ENCODE measurements at places on chromosomes 3 and 15. TPM values are rescaled to one million over a fixed set of nuclear protein-coding genes. Genes with fewer than 3 reads are reported as not detected.

DNA sequence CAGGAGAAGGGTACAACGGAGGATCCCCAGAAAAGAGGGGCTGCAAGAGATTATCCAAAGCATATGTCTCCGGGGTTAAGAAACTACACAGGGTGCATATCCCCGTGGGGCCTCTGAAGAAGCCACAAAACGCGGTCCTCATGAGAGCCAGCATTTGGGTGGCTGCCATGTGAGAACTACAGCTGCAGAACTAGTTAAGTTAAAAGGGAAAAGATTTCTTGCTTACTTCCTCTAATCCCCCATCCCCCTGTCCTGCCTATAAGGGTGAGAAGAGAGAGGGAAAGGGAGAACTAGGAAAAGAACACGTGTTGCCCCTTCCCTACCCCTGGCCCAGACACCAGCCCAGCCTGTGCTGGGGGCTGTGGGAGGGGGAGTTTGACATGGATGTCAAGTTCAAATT lies 70.4 kb upstream of the PCSK6 start:
- DNase-seq = no peak

DNA sequence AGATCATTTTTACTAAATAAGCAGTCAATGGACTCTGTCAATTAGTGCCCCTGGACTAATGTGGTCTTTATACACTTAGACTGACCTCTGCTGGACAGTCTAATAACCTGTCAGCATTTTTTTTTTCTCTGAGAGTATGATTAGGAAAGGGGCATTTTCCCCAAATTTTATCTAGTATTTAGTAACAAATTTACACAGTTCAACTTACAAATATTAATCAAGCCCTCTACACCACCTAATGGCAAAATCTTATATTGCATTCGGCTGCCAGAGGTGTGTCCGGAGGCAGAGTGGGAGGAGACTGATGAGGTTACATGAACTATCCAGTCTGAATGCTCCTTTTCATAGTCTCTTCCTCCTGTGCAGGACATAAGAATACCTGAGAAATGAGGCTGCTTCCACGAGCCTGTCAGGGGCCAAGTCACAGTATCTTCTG lies 36.0 kb upstream of the COLQ start:
- DNase-seq = peak; percentile 60

GRCh38 chr3:48685293-48685602 lies 467 bp downstream of the NCKIPSD start:
- DNase-seq = no peak

DNA sequence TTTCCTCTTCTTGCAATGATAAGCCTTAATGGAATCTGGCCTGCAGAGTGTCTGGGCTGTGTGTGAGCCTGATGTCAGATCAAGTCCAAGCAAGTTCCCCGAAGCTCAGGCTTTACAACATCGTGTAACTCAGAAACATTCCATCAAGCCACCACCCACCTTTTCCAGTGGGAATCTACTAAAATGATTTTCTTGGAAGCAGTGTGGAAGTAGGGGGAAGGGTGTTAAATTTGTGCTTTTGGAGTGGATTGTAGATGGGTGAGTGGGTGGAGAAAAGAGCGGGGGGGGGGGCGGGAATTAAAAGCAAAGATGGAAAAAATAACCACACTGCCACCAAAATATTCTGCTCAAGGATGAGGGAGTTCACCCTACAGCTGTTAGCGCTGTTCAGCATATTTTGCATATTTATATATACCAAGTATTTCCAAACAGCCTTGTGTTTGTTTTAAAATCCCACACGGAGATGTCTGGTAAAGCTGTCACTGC lies 53.6 kb downstream of the VGLL3 start:
- no peak for DNase-seq

- no peak for DNase-seq
These were observed 14.9 kb downstream of the TRH start for GRCh38 chr3:129989414-129989813.

- no peak for DNase-seq
These were observed 512.1 kb downstream of the ROBO1 start for GRCh38 chr3:79255702-79256101.

DNA sequence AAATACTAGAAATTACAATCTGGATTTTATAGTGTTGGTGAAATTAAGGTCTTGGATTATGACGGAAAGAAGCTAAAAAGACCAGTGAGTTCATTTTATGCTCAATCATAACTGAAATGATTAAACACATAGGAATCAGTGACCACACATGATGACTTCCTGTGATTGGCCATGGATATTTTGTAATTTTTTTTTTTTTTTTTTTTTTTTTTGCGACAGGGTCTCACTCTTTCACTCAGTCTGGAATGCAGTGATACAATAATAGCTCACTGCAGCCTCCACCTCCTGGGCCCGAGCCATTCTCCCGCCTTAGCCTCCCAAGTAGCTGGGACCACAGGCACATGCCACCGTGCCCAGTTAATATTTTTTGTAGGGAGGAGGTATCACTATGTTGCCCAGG lies 47.4 kb downstream of the PAQR5 start:
- no peak for DNase-seq

GRCh38 chr15:34084086-34084485 lies 17.6 kb downstream of the EMC7 start:
- peak; percentile 76 for DNase-seq

DNA sequence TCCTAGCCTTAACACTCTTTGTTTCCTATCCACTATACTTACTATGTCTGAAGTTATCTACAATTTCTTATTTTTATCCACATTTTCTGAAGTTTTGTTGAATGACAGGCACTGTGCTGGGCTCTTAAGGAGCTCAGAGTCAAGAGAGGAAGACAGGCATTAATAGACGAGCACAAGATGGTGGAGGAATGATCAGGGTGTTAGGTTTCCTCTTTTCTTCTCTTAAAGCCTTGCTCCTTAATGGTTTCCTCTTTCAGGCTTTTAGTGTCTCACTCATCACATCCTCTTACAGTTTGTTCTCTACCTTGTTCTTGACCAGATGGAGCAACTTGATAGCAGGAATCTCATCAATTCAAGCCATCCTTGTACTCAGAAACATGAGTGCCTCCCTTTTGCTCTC lies 52.9 kb upstream of the BCL6 start:
- DNase-seq = no peak

DNA sequence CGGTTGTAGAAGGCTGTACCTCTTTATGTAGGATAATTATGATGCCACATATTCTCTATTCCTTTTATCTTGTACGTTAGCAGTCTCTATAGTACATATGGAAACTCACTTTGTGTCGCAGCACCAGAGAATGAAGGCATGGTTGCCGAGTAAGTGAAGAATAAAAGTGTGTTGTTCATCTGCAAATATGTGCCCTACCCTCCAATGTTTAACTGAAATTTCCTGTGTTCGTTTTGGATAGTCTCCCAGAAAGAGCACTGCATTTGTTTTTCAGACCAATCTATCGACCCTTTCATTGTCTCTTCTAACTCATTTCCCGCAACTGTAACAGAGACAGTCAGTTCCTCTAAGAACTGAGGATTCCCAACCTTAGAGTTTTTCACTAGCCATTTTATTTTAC lies 592.8 kb downstream of the TUSC7 start:
- DNase-seq = no peak

CIP2A gene
- total RNA-seq = 15.4 TPM

AQP9 gene
- total RNA-seq = not detected

ISG20 gene
- total RNA-seq = 20.9 TPM

GORASP1 gene
- total RNA-seq = 24.4 TPM

SCAANT1 gene
- total RNA-seq = not detected

ANAPC13 gene
- total RNA-seq = 158 TPM

All from H4 (cell line).